Stimulated activated CD8-positive, alpha-beta memory T cell treated with anti-CD3 and anti-CD28 coated beads, Interleukin-7, amount 100 ng/mL, for 1 hour (primary cell): ENCODE measurements at places on chromosomes 13 and 19.

- DNase-seq, result no peak
Observed at GRCh38 chr13:79079351-79079839, 326.7 kb downstream of the RBM26 start.

GRCh38 chr19:49918089-49918488 lies 10.9 kb upstream of the ATF5 start:
- no peak for DNase-seq

- DNase-seq, result no peak
Observed at GRCh38 chr19:1327125-1327524, 41.5 kb downstream of the EFNA2 start.

GRCh38 chr13:70529652-70530051 lies 421.4 kb upstream of the KLHL1 start:
- no peak for DNase-seq

DNA sequence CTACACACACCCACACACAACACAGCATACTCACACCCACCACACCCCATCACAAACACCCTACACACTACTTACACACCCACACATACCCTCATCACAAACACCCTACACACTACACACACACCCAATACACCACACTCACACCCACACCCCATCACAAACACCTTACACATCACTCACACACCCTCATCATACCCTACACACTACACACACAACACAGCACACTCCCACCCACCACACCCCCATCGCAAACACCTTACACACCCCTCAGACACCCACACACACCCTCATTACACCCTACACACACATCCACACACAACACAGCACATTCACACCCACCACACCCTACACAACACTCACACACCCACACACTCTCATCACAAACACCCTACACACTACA lies 15.8 kb downstream of the PEPD start:
- no peak for DNase-seq

- no peak for DNase-seq
Observed at GRCh38 chr19:1584500-1585242, 8.0 kb downstream of the MBD3 start.

DNA sequence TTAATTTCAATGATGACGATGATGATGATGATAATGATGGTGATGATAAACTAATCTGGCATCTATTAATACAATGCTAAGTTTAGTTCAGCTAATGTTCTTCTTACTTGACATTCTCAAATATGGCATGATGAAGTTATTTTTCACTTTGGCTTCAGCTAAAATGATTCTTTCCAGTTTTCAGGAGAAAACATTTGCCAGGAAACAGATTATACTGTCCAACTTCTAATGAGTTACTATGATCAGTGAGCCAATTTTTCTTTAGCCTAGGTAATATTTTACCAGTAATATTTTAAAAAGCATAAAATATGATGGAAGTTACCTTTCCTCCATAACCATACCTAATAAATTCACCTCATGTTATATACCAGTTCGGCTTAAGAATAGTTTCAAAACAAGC lies 245.7 kb upstream of the CSNK1A1L start:
- no peak for DNase-seq

DNA sequence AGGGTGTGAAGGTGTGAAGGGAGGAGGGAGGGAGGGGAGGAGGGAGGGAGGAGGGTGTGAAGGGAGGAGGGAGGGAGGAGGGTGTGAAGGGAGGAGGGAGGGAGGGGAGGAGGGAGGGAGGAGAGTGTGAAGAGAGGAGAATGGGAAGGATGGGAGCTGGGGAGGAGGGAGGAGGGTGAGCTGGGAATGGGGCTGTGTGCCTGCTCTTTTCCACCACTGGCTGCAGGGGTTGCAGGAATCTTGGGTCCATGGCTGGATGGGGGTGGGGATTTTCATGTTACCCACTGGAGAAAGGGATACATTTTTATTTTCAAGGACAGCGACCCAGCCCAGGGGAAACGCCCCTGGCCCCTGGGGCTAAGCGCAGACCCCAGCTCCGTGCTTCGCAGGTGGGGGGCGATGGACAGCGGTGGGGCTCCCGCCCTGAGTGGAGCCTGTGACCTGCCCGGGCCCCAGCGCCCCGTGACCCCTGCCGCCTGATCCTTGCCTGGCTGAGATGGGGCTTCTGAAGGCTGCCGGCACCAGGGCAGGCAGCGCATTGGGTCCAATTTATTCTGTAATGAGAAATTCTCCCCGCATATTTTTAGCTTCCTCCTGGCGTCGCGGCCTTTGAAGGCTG lies 3.0 kb upstream of the EFNA2 start:
- DNase-seq, result no peak
